ENCODE measurements at places on chromosomes 4 and X. TPM values are rescaled to one million over a fixed set of nuclear protein-coding genes. Genes with fewer than 3 reads are reported as not detected.

The NXF2B gene
- total RNA-seq = not detected

The GRPEL1 gene
- 17.8 TPM for total RNA-seq

The CYBB gene
- total RNA-seq = 19.7 TPM

The SRPK3 gene
- 24.6 TPM for total RNA-seq

- H3K36me3 ChIP-seq = no peaks in the 10 kb centered on the region
- no peaks in the 10 kb centered on the region for H3K4me1 ChIP-seq
- DNase-seq = no peak
- no peak overlapping the region for H3K27ac ChIP-seq
- H3K4me3 ChIP-seq = no peak overlapping the region
- no peaks in the 10 kb centered on the region for H3K27me3 ChIP-seq
These were observed 136.6 kb upstream of the SH3RF1 start for GRCh38 chr4:169407217-169407845.

DNA sequence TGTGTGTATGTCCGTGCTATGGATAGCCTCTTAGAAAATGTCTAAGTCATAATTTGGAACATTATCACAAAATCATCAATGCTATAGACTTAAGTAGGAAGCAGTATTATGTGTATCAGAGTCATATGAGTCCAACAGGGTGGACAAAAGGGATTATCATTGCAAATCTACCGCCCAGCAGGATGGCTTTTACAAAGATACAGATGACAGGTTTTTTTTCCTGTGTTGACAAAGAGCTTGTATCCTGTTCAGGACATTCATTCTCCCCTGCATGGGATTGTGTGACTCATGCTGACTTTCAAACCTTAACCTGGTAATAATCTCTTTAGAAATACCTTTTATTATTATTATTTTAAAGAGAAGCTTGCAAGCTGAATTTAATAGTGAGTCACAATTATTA is 310.3 kb upstream of the GNPDA2 start:
- H3K36me3 ChIP-seq = no peaks in the 10 kb centered on the region
- H3K4me3 ChIP-seq = no peak overlapping the region
- DNase-seq = no peak
- H3K27me3 ChIP-seq = no peaks in the 10 kb centered on the region

- H3K27me3 ChIP-seq = no peaks in the 10 kb centered on the region
- no peak for DNase-seq
- H3K36me3 ChIP-seq = no peaks in the 10 kb centered on the region
- no peaks in the 10 kb centered on the region for H3K4me1 ChIP-seq
- H3K4me3 ChIP-seq = no peak overlapping the region
These were observed 34.2 kb downstream of the RAI2 start for GRCh38 chrX:17826609-17827496.

GRCh38 chrX:373641-374471 is 12.9 kb downstream of the PPP2R3B start:
- no peaks in the 10 kb centered on the region for H3K36me3 ChIP-seq
- DNase-seq = no peak
- peak overlapping the region; percentile 88 for H3K27ac ChIP-seq
- H3K4me1 ChIP-seq = no peaks in the 10 kb centered on the region
- peak overlapping the region; percentile 47 for H3K4me3 ChIP-seq

DNA sequence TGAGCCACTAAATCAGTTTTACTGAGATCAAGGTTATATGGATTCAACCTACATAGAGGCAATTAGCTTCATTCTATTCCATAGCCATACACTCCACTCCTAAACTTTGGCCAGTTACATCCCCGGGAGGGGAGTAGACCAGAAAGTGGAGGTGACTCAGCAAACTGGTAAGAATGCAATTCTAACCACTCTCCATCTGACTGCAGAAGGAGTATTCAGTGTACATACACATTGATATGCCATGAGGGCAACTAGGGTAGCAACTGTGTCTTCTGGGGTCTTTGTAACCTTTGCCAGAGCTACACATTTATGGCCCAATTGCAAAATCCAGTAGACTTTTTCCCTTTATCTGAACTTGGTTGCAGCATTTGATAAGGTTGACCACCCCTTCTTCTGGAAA is 7.6 kb downstream of the SLC25A43 start:
- no peaks in the 10 kb centered on the region for H3K27me3 ChIP-seq
- no peak for DNase-seq
- H3K36me3 ChIP-seq = no peaks in the 10 kb centered on the region
- no peak overlapping the region for H3K27ac ChIP-seq

GRCh38 chrX:38664285-38664684 is 102.9 kb downstream of the TSPAN7 start:
- H3K27ac ChIP-seq = no peak overlapping the region
- no peak for DNase-seq

GRCh38 chr4:92317047-92317446 is 13.3 kb downstream of the GRID2 start:
- H3K4me1 ChIP-seq = no peaks in the 10 kb centered on the region
- H3K36me3 ChIP-seq = no peaks in the 10 kb centered on the region
- H3K27me3 ChIP-seq = no peaks in the 10 kb centered on the region

DNA sequence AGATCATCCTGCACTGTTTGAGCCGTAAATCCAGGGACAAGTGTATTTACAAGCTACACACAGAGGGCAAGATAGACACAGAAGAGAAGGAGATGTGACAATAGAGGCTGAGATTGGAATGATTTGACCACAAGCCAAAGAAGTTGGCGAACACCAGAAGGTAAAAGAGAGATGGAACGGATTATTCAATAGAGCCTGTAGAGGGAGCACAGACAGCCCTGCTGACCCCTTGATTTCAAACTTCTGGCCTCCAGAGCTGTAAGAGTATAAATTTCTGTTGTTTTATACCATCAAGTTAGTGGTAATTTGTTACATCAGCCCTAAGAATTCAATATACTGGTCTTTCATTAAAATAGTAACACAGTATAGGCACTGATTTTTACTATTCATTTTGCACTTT is 447.8 kb downstream of the FAT4 start:
- DNase-seq = no peak
- H3K4me3 ChIP-seq = no peak overlapping the region
- H3K4me1 ChIP-seq = no peaks in the 10 kb centered on the region
- H3K27me3 ChIP-seq = no peaks in the 10 kb centered on the region
- no peaks in the 10 kb centered on the region for H3K36me3 ChIP-seq
